ENCODE measurements at places on chromosomes 4 and X.
A peak's percentile ranks its signal among the peaks of the same experiment; 100 is the strongest.

- no peak for DNase-seq
Observed at GRCh38 chr4:3021627-3022026, 52.7 kb downstream of the HTT-AS start.

DNA sequence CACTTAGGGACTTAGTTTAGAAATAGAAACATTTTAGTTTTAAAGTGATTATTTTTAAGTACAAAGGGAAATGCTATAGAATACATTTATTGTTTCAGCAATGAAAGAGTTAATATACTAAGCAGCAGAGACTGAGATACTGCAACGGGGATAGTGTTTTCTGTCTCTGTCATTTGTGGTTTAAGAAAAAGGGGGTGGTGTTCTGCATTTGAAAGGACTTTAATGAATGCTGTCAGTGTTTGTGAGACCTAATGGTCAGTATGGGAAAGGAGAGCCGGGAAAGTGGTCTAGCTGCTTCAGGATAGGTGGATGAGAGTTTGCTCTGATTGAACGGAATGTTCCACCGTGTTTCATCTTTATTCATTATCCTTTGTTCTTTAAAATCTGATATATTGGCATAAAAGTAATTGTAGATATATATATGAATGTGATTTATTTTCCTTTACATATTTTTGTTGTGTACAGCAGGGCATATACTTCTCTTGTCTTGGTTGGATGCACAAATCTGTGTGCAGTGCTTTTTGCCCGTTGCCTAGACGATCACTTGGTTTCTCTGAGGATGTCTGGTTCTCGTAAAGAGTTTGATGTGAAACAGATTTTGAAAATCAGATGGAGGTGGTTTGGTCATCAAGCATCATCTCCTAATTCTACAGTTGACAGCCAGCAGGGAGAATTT is at the start of gene KLHL5:
TSS of gene KLHL5 (plus strand) at position 139 of the 676 bp plus-strand sequence. CDS start at position 560, 421 bp downstream.
- DNase-seq, result no peak

GRCh38 chr4:186885289-186885688 is 161.6 kb upstream of the FAT1 start:
- DNase-seq, result no peak

DNA sequence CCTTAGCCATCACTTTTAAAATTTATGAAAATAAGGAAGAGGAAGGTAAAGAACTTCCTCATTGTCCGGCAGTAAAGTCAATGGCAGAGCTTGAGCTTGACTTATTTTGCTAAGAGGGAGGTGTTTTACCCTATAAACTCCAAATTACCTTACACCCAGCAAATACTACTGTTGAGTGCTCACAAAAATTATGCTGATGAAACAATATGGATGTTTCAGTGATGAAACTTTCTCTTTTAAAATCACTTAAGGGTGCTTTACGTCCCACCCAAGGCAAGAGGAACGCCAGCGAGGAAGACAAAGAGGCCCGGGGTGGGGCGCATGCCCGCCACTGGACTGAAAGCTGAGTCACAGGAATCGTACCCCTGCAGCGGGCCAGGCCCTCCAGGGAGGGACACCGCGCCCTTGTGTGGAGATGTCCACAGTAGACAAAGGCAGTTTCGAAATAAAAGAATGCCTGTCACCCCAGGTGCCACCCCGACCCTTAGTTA is 560 bp upstream of the TMSB4X start:
- DNase-seq, result no peak

GRCh38 chr4:2781911-2782310 is 11.0 kb upstream of the SH3BP2 start:
- no peak for DNase-seq

DNA sequence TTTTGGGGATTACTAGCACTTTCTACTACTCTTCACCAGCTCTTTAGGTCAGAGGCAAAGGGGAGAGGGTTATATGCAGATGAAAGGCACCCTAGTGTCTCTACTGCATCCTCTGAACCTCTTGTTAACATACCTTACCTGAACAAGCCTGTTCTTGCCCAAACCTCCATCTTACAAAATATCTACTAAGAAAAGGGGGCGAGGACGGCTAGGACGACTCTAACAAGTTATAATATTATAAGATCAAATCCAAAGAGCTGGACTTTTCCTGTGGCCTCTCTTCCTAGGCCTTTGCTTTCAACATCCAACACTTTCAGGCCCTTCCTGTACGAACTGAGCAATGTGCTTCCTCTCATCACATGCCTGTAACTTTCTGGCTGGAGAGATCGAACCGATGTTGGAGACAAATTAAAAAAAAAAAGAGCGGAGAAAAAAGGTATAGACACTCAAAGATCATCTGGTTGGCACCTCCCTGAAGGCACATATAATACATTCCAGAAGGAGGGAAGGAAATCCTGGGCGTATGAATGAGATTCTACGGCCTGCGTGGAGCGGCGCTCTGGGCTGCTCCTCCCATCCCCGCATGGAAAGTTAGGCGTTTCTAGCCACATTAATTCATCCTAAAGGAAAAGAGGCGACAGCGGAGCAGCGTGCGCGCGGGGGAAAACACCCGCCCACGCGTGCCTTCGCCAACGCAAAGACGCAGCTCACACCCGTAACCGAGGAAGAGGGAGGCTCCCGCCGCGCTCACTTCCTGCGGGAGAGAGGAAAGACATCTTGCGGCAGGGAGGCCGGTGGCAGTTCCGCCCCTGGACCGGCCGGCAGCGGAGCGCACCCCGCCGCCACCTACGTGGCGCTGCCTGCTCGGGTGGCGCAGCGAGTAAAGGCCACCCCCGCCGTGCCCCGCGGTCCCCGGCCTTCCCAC is 808 bp downstream of the PRDM5 start:
- DNase-seq, result peak; percentile 28

DNA sequence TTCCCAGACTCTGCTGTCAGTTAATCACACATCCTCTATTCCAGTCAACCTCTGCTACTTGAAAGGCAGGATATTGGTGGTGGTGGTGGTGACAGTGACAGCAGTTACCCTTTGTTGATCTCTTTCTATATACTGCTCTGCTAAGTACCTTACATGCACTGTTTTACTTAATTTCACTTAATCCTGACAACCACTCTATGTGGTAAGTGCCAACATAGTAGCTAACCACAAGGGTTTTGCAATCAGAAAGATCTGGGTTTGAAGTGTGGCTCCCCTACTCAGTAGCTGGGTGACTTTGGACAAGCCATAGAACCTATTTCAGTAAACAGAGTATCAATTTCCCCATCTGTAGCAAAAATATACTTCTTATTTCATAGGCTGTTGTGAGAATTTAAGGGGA is 24.2 kb upstream of the F9 start:
- DNase-seq, result no peak

GRCh38 chr4:172866421-172866820 is 302.2 kb upstream of the GALNT7 start:
- no peak for DNase-seq

- DNase-seq, result no peak
Observed at GRCh38 chr4:186740822-186741221, 17.2 kb upstream of the FAT1 start.

GRCh38 chr4:95833711-95834194 is 6.1 kb upstream of the PDHA2 start:
- no peak for DNase-seq

DNA sequence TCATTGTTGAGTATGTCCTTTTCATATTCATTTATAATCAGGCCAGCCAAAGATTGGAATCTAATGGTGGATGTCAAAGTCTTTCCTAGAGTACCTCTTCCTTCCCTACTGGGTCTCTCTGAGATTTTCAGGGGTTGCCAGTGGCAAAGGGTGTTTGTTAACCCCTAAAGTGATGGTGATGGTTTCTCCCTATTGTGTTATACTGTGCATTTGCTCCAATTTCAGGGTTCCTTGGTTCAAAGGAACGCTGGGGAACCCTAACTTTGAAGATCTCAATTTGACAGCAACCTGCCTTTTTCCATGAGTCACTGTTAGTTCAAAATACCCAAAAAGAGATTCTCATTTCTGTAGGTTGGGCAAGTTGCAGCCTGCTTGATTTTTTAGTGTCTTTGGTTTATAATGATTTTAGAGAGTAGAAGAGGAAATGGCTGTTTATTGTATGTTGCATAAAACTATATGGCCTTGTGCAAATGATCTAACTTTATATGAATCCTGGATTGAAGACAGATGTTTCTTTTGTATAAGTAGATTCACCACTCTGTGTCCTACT is 23.0 kb downstream of the GAB1 start:
- no peak for DNase-seq

- DNase-seq, result no peak
Observed at GRCh38 chr4:157804986-157805385, 367.8 kb downstream of the GASK1B start.

DNA sequence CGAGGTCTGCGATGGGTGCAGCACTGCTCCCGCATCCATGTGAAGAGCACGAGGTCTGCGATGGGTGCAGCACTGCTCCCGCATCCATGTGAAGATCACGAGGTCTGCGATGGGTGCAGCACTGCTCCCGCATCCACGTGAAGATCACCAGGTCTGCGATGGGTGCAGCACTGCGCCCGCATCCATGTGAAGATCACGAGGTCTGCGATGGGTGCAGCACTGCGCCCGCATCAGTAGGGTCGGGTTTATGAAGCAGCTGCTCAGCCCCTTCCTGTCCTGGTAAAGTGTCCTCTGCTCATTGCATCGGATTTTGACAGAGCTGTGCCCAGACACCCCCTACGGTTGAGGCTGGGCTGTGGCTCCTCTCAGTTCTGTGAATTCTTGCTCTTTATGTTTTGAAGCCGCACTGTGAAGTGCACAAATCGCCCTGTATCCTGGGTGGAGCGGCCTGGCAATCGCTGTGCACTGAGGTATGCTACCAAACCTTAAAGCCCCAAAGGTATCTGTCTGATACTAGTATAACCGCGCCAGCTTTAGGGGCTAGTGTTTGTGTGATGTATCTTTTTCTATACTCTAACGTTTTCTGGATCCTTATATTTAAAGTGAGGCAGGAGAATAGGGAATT is 98.7 kb downstream of the CPZ start:
- no peak for DNase-seq

GRCh38 chr4:147620315-147620714 is 3.1 kb downstream of the TMEM184C start:
- no peak for DNase-seq

DNA sequence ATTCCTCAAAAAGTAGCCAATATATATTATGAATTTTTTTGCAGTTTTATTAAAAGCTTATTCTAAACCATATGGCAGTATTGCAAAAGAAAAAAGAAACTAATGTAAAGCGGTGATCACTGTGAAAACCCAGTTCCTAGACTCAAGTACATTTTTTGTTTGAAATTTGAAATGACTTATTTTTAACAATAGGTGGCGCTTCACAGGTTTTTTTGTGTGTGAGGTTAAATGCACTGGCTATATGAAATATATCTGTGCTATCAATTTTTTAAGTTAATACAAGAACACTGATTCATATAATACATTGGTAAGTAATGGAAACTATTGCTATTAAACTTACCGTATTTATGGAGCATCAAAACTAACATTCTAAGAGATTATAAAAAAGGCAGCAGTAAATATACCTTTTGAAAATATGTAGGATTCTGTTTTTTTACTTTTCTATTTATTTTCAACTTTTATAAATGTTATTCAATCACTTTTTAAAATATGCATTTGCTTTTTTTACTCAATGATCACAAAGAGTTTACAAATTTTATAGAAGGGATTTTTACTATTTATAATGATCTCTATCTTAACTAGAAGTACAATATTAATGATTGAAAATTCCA is 5.6 kb upstream of the SPRY1 start:
- DNase-seq, result no peak

GRCh38 chr4:2871911-2872310 is 28.3 kb downstream of the ADD1 start:
- DNase-seq, result no peak

GRCh38 chr4:109878355-109878754 is 30.4 kb downstream of the LRIT3 start:
- DNase-seq, result no peak

DNA sequence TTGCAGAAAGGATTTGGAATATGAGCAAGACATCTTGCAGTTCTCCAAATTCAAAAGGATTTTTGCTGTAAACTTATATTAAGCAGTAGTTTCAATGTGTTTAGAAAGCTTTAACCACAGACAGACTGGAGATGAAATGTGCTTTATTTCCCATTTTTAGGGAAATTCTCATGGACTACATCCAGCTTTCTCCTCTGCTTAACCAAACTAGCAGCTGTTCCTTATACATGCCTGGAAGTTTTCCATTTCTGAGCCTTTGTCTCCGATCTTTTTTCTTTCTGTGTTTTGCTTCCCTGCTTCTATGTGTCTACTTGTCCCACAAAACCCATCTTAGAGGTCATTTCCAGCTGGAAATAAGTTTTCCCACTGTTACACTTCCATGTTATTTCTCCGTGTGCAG is 41.6 kb downstream of the TMA16 start:
- no peak for DNase-seq

DNA sequence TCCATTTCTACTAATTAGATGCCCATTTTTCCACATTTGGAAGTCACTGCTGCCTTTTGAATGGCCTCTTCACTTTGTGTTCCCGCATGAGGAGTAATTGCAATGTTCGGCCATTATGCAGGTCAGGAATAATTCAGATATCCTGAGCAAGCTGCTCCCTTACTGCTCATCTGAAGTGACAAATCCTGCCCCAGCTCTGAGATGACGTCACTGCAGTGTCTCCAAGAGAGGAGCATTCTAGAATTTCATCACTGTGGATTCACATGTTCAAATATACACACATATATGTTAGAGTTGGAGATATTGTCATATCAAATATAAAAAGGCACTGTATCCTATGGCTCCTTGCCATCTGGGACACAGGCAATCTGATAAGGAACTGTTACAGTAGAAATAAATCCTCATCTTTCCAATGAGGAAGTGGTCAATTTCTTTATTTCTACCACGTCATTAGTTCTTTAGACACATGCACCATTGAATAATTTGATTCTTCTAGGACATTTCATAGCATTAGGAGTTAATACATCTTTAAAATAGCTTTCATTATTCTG is 706.9 kb upstream of the TENM3 start:
- DNase-seq, result no peak

Data from activated T-cell treated with anti-CD3 and anti-CD28 coated beads for 24 hours (primary cell).